ENCODE measurements at places on chromosomes 1 and 21.
A peak's percentile ranks its signal among the peaks of the same experiment; 100 is the strongest.

GRCh38 chr1:43853161-43853921 lies 80.3 kb upstream of the ARTN start:
- DNase-seq, result peak; percentile 90

DNA sequence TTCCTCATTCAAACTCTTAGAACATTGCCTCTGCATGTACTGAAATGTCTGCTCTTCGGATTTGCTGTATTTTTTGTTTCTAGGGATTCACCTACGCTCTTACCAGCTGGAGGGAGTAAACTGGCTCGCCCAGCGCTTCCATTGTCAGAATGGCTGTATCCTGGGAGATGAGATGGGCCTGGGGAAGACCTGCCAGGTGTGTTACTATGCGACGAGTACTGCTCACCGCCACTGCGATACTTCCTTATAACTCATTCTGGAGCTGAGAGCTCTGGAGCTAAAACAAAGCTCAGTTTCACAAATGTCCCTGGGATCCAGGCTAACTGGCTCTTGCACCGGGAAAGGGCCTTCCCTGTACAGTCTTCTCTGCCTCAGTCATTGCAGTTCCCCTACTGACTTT lies 10.1 kb downstream of the CHD1L start:
- no peak for DNase-seq

GRCh38 chr1:17188217-17188616 lies 16.7 kb upstream of the PADI1 start:
- DNase-seq, result no peak

GRCh38 chr1:36594023-36594422 lies 111.3 kb upstream of the CSF3R start:
- DNase-seq, result no peak

DNA sequence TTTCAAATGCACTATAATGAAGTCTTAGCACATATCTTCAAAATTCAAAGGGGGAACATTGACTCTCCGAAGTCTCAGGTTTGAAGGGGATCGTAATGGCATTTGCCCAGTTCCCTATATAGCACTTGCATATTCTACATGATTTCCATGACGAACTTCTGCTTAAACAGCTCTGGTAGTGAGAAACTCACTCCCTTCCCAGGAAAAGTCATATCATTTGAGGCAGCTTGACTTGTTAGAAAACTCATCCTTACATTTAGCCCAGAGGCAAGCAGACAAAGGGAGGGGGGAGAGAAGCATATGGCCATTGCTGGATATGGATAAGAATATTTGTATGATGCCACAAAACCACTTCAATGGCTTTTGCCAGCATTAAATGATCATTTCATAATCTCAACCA lies 27.0 kb upstream of the TTLL7 start:
- no peak for DNase-seq

- DNase-seq, result no peak
Measured at GRCh38 chr21:21415741-21416140, 417.5 kb downstream of the NCAM2 start.

GRCh38 chr1:194658090-194658439 lies 1471.7 kb upstream of the B3GALT2 start:
- DNase-seq, result no peak

GRCh38 chr1:1058921-1059493 lies 15.1 kb downstream of the RNF223 start:
- DNase-seq, result no peak

Measured in NCI-H1694 (cell line).